ENCODE measurements at places on chromosomes 12 and 14.

DNA sequence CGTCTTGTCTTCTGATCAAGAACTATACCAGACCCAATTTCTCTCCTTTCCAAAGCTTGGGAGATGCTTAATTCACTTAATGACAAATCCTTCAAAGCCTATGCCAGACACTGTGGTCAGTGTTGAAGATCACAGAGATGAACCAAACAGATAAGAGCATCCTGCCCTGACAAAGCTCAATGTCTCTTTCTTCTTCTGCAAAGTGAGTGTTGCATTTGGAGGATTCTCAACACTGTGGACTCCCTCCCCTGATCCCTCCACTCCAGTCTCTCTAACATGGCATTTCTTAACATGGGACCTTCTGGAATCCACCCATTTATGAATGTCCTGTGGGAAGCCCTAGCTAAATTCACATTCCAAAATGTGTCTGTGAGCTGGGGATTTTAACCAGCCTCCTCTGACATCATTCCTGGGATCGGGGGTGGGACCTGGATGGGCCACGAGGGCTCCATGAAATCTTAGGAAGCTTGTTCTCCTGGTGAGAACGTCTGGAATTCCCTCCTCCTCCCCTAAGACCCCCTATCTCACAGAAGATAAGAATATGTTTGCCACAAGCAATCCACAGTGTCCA, 20.3 kb downstream of the SYNE3 start:
- DNase-seq: no peak

DNA sequence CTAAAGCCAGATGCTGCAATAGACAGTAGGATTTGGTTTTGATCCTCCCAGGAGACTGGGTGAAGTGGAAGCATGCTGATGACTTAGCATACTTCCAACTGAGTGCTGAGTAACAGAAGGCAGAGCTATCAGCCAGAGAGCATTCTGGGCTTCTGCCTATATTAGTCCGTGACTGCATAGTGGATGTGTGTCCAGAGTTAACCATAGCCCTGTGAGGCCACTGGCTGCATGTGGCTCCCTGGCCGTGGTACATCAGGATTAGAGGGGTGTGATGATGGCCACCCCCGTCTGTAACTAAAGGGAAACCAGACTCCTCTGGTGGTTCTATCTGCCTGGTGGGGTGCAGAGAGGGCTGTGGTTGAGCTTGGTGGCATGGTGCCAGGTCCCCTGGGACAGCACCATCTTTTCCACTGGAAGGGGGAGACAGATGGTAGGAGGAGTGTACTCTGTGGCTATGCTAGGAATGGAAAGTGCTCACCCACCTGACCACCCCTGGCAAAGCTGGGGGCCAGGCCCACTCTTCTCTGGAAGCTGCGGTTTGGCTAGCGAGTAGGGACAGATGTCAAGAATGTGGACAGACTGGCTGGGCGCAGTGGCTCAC, 27.4 kb downstream of the ABCD4 start:
- no peak for DNase-seq

GRCh38 chr14:68819260-68819691, 26.4 kb upstream of the ZFP36L1 start:
- DNase-seq: no peak

DNA sequence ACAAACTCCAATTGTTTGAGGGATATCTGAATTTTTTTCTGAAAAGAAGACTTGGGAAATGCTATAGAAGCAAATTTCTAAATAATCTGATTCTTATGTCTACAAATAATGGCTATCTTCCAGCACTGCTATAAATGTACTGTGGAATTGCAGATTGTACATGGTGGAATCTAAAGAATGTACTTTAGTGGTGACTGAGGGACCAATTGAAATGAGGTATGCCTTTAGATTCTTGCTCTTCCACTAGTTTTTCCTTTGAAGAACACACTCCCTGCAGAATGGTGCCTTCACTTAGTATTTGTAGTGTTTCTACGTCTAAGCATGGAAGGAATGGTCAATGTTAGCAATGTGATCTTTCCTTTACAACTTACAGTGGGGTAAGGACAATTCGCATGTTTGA, 11.7 kb upstream of the PRB4 start:
- DNase-seq: no peak

GRCh38 chr12:106519607-106520021, 63.2 kb upstream of the RFX4 start:
- no peak for DNase-seq

- DNase-seq: no peak
Measured at GRCh38 chr12:106126441-106127337, 12.1 kb downstream of the NUAK1 start.

Measured in stimulated activated naive CD8-positive, alpha-beta T cell treated with anti-CD3 and anti-CD28 coated beads, Interleukin-15, amount 100 ng/mL, for 72 hours (primary cell).